Left forelimb (tissue), 1 donor: ENCODE measurements at places on chromosomes 6 and 20.

GRCh38 chr20:23868321-23868720 lies 11.2 kb downstream of the CST5 start:
- no peak for DNase-seq

GRCh38 chr6:30845183-30845582 lies 39.1 kb upstream of the DDR1 start:
- DNase-seq: no peak

GRCh38 chr6:11812951-11813350 lies 34.3 kb upstream of the ADTRP start:
- DNase-seq: no peak

DNA sequence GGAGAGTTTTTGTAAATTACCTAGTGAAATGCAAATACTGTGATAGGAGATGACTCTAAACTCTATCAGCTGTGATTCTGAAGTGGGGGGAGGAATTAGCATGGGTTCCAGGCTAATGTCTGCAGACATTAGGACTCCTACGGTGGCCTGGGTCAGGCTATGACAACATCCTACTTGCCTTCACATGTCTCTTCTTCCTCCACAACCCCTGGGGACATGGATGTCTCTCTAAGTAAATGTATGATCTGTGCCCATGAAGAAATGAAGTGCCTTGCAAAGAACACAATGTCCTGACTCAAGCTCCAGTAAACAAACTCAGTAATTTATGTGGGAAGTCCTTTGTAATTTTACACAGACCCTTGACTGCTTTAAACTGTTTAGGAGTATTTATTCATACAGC lies 165.8 kb upstream of the EEF1E1 start:
- no peak for DNase-seq

- DNase-seq: no peak
Measured at GRCh38 chr20:32411955-32412706, 54.0 kb downstream of the ASXL1 start.

- DNase-seq: no peak
Measured at GRCh38 chr20:49656304-49656703, 57.4 kb downstream of the B4GALT5 start.

DNA sequence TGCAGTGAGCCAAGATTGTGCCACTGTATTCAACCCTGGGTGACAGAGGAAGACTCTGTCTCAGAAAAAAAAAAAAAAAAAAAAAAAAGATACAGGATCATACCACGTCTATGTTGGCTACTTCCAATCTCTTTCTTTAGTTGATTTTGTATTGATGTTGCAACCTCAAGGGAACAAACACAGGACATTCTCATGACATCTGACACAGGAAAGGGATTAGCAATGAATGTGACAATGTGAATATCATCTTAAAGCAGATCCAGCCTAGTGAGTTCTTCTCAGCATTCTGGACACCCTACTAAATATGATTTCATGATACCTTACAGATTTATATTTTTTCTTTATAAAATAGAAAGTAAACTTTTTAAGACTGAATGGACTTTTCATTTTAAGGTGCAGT lies 580.3 kb downstream of the PRKN start:
- DNase-seq: no peak
